ENCODE measurements at places on chromosomes 4 and X.

GRCh38 chr4:30385650-30386049 lies 334.5 kb upstream of the PCDH7 start:
- DNase-seq, result no peak

GRCh38 chr4:37749398-37749988 lies 63.3 kb upstream of the RELL1 start:
- DNase-seq, result no peak

DNA sequence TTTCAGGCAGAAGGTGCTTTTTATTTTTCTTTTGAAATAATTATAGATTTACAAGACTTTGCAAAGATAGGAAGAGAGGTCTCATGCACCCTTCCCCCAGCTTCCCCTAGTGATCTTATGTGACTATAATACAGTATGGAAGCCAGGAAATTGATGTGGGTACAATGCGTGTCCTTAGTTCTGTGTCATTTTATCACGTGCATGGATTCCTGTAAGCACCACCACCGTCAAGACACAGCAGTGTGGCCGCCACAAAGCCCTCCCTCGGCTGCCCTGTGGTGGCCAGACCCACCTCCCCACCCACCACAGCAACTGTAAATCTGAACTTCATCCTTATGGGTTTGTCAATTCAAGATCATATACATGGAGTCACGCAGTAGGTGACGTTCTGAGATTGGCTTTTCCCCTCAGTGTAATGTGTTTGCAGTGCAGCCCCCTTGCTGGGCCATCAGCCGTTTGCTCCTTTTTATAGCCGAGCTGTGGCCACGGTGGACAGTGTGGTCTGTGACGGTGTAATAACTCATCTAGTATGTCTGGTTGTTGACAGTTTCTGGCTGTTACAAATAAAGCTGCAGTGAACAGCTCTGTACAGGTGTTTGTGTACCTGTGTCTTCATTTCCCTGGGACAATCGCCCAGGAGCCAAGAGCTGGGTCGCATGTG lies 10.9 kb upstream of the HTRA3 start:
- no peak for DNase-seq

DNA sequence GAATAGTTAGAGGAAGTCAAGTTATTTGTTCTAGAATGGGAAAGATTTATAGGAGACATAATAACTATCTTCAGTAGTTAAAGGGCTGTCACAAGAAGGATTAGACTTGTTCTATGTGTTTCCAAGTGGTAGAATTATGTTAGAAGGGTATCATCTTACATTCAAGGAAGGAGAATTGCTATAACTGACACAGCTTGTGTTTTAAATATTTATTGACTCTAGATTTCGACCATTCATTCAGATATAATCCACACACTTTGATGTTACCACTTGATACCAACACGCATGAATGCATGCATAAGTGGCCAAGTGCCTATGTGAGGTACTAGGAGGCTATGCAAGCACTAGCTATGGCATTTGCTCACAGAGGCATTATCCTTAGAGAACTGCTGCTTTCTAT lies 122.7 kb downstream of the CCNB3 start:
- no peak for DNase-seq

DNA sequence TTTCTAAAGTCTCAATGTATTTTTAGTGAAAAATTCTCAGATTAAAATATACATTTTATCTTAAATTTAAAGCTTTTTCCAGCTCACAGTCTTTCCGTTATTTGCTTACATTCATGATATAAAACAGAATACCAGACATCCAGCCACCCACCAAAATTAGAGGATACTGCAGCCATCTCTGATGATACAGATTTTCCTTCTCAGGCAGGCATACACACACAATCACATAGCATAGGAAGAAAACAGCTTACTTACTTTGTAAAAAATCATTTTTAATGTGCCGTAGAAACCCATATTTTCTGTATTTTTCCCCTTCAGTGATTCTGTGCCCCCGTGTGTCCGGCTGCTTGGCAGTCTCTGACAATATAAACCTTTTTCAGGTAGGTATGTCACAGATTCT lies 183.7 kb downstream of the FBXW7 start:
- no peak for DNase-seq

DNA sequence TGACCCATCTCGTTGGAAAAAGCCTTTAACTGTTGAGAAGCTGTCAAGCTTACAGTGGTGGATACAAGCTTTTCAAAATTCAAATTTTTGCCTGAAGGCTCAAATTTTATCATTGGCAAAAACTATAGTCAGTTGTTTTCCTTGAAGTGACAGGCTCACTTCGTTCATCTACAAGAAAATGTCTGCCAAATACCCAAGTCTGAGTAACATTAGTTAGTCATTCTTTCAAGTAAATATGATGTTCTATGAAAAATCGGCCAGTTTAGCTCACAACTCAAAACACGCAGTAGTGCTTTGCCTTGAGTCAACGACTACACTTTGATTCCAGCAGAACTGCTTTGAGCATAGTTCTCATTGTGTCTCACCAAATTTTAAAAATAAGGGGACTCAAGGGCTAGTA lies 170.3 kb upstream of the MAMLD1 start:
- no peak for DNase-seq

GRCh38 chr4:84237008-84237407 lies 262.1 kb downstream of the NKX6-1 start:
- no peak for DNase-seq
